ENCODE measurements at places on chromosomes 5 and 9.
A peak's percentile ranks its signal among the peaks of the same experiment; 100 is the strongest.

DNA sequence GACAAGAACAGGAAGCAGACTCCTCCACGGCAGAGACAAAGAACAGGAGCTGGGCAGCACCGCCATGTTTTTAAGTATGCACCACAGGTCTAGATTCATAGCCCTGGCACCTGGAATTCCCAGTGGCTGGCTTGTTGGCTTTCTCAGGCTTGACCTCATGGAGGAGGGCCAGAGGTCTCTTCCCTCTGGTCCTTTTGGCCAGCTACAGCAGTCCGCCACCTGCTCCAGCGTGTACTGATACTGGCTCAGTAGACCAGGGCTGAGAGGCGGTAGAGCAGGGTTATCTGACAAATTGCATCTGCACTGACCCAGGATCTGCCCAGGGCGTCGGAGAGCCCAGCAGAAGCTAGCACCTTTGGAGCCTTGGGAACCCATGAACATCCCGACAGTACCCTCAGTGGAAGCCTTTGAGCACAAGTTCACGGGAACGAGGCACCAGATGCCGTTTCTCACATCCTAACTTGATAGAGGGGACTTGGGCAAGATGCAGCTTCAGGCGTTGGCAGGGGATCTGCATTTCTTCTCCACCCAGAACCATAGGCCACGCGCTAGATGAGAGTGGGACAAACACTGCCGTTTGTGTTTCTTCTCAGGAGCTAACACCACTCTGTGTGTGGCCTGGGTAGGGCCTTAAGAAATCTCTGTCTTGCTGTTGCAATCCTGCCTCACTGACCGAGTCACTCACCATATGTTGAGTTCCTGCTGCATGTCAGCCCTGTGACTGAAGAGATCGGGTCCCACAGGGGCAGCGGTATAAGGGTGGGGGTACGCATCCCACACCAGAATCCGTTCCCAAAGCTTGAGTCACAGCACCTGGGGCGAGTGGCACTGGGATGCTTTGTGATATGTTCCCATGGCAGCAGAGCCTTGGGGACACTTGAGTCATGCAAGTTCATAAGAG lies 90.3 kb upstream of the OTULINL start:
- no peak for DNase-seq

DNA sequence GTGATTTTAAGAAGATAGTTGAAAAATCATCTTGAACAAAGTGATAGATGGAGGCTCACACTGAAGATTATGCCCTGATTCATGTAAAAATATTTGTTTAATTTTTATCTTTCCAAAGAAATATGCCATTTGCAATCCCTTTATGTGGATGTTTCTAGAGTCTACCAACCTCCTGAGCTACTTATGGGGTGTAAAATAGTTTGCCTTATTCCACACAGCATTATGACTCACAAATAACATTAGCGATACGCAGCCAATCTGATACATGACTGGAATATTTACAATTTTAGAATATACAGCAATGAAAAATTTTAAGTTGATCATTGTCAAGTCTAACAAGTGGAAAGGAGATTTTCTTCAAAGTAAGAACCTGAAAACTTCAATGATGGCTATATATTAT lies 327.5 kb downstream of the EDIL3 start:
- DNase-seq: no peak

- no peak for DNase-seq
Observed at GRCh38 chr9:94901019-94901363, 174.5 kb downstream of the AOPEP start.

DNA sequence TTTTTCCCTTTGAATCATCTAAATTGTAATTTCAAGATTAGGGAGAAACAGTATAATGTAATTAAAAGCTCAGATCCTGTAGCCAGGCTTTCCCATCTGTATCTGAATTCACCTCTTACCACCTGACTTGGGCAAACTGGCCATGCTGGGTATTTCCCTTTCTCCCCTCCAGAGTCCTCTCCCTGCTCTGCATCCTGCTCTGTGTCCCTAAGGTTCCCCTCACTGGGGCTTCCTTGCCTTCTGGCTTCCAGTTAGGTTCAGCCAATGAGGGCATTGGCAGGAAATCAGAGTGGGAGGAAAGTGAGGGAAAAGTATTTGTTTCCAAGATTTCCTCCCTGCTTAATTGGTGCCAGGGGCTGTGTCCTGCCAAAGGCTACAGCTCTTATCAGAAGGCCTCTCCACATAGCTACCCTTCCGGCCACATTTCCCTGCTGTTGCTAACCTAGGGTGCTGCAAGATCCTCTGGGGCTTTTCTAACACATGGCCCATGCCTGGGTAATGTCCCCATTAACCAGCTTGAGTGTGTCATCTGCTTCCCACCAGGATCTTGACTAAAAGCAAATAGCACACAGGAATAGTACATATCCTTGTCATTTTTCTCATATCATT lies 51.0 kb upstream of the MPDZ start:
- DNase-seq: no peak

GRCh38 chr9:86801246-86801645 lies 146.1 kb downstream of the GAS1 start:
- DNase-seq: no peak

DNA sequence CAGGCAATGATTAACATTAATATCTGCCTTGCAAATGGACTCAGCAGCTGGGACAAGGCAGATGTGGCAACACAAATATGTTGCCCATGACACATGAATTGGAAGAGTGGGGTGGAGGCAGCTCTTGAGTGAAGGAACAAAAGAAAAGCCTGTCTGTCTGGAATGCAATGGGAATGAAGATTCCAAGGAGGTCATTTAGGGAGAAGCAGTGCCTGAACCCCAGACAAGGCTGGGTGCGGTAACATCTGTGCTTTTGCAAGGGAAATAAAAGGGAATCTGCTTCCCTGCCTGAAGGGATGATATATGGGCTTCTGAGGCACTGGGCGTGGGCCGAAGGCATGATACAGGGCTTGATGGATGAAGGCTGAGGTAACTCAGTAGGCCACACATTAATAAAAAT lies 94.1 kb upstream of the TRIM32 start:
- DNase-seq: no peak

GRCh38 chr9:105973951-105974351 lies 279.6 kb downstream of the TMEM38B start:
- no peak for DNase-seq

DNA sequence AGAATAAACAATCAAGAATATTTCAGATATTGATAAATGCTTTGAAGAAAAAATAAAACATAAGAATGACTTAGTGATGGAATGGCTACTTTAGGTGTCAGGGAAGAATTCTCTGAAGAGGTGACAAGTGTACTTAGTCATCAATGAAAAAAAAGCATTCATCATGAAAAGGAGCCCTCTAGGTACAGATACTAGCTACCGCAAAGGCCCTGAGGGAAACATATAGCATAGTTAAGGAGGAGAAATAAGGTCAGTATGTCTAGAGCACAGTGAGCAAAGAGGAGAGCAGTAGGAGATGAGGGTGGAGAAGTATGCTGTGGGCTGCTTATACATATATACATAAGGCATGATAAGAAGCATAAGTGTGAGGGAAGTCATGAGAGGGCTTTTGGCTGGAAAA lies 41.8 kb downstream of the CSF2 start:
- no peak for DNase-seq

- DNase-seq: no peak
Observed at GRCh38 chr9:69470186-69470977, 145.4 kb downstream of the ENTREP1 start.

- no peak for DNase-seq
Observed at GRCh38 chr9:19181561-19181960, 48.9 kb upstream of the DENND4C start.

- no peak for DNase-seq
Observed at GRCh38 chr5:80975065-80975464, 14.9 kb downstream of the RASGRF2 start.

- no peak for DNase-seq
Observed at GRCh38 chr5:88758184-88758583, 124.8 kb downstream of the MEF2C start.

- DNase-seq: no peak
Observed at GRCh38 chr5:33114361-33114760, 326.4 kb upstream of the TARS1 start.

DNA sequence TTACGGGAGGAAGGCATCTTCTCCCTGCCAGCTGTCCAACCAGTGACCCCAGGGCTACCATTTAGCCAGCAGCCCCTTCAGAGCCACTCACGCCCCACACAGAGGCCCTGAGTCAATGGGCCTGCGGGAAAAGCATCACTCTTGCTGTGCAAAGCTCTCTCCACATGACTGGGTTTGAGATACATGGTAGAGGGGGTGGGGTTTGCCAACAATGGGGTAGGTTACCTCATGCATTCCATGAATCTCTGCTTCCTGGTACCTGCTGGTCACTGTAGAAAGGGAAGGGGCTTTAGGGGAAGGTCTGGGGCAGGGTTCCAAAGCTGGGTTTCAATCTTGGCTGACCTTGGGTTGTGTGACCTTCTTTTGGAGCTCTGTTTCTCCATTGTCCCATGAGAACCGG lies 22.9 kb upstream of the TTLL11 start:
- no peak for DNase-seq

- no peak for DNase-seq
Observed at GRCh38 chr9:80732506-80732905, 956.8 kb downstream of the TLE1 start.

GRCh38 chr5:155004138-155004744 lies 9.3 kb upstream of the KIF4B start:
- peak; percentile 5 for DNase-seq

DNA sequence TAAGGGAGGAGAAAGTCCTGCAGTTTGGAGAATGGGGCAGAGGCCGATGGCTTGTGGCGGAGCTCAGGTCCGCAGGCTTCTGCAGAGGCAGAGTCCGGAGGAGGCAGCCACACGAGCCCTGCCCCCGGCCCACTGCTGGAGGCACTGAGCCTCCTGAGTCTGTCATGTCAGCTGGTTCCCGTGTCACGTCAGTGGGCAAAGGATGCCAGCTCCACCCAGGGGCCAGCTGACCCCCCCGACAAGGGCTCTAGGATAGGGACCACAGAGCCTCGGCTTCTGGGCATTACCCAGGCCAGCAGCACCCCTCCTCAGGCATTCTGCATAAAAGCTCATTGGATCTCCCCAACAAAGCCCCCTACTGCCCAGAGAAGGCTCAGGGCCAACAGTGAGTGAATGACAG lies 8.5 kb downstream of the SH3PXD2B start:
- no peak for DNase-seq

DNA sequence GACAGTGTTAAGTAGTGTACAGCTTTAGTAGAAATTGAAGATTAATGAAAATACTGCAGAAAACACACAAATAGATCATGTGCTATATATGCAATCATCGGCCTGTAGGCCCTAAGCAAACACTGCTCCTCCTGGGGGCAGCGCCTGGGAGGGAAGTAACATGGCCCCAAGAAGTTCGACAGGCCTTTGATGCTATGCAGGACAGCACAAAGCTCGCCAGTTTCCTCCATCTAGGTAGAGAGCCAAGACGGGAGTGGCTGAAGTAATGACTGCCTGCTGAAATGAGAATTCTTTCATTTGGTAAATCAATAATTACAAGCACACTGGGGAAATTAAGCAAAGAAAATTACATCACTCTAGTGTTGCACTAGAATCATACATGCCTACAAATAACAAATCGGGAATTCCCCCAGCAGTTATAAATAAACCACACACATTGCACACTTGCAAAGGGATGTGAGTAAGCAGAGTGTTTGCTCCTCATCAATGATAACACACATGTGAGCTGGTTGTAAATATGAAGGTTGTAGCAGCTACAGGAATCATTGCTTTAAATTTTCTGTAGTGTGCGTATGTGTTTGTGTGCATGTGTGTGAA lies 219.9 kb upstream of the NFIL3 start:
- no peak for DNase-seq

- DNase-seq: no peak
Observed at GRCh38 chr5:55564721-55565120, 30.0 kb upstream of the PLPP1 start.

DNA sequence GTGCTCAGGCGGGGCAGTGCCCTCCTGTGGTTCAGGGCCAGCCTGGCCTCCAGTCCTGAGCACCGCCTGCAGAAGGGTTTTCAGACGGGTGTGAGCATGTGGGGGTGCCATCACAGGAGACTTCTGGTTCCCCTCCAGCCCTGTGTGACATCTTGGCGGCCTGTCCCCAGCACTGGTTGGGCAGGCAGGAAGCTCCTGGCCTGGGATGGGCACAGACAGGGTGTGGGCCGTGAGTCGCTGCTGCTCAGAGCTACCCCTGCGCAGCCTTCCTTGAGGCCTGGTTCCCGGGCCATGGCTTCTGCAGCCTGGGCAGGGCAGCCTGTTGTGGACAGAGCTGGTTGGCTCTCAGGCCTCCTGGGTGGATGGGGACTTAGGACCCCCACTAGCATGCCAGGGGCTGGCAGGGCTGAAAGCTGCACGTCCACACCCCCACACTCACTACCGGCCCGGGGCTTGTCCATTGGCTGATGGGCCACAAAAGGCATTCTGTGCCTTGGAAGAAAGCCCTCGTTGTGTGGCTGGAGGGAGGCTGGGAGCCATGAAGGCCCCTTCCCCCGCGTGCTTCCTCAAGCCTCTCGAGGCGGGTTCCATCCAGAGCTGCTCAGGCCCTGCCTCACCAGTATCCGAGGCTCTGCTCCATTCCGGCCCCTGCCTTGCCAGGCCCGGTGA lies 58.7 kb downstream of the RXRA start:
- DNase-seq: no peak

- no peak for DNase-seq
Observed at GRCh38 chr5:133924221-133924920, 44.1 kb downstream of the C5orf15 start.

GRCh38 chr9:13388157-13388556 lies 108.7 kb upstream of the MPDZ start:
- peak; percentile 29 for DNase-seq

DNA sequence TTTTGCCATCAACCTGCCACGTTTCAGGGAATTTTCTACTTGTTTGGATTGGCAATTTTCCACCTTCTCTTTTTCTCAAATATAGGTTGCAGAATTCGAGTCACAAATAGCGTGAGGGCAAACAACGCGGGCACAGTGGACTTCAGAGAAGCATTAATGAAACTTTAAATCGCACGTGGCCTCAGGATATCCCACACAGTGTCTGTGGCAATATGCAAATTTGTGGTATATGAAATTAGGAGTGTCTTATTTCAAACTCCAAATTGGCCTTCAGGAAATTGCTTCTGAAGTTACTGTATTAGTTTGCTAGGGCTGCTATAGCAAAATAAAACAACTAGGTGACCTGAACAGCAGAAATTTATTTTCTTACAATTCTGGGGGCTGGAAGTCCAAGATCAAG lies 91.2 kb downstream of the MTRR start:
- DNase-seq: no peak

GRCh38 chr5:131363811-131364506 lies 100.1 kb downstream of the CDC42SE2 start:
- DNase-seq: no peak

GRCh38 chr5:16005225-16005624 lies 174.4 kb downstream of the MARCHF11 start:
- DNase-seq: no peak

- no peak for DNase-seq
Observed at GRCh38 chr5:38940230-38940858, 94.5 kb downstream of the OSMR start.

DNA sequence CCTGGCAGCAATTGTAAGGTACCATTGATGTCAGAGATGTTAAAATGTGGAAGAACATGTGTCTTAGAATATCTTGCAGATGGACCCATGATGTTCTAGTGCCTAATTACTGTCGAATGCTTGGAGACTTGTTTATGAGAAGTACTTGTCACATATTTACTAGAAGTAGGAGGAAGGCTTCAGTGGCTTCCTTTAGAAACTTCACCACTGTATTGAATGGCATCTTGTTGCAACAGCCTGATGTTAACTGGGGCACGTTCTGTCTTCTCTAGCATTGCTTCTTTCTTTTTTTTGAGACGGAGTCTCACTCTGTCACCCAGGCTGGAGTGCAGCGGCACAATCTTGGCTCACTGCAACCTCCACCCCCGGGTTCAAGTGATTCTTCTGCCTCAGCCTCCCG lies 16.5 kb downstream of the UGCG start:
- no peak for DNase-seq

Data from ACHN (cell line).